T-helper 2 cell treated with Interferon-gamma antibody and Interleukin-4, amounts not matched to agents 5 μg/mL and 100 μg/mL, for 36 hours (primary cell): ENCODE measurements at places on chromosomes 1 and 21.

- H3K4me1 ChIP-seq = no peaks in the 10 kb centered on the region
- no peak for DNase-seq
- peaks cover 2% of the 10 kb centered on the region for H3K27me3 ChIP-seq
Measured at GRCh38 chr1:45230537-45230936, 24.1 kb upstream of the ZSWIM5 start.

DNA sequence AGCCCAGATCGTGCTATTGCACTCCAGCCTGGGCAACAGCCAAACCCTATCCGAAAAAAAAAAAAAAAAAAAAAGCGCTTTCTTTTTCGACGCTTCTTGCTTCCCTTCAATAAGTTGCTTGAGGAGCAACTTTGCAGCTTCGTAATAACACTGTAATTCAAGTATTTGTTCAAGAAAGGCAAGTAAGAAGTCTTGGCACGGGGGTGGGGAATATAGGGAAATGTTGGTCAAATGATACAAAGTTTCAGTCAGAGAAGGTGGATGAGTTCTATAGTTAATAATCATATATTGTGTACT lies 871 bp upstream of the PSMA5 start:
- peaks cover 5% of the 10 kb centered on the region for H3K27me3 ChIP-seq
- H3K4me3 ChIP-seq = peak overlapping the region; percentile 95
- H3K36me3 ChIP-seq = peaks cover 27% of the 10 kb centered on the region
- peak overlapping the region; percentile 98 for H3K27ac ChIP-seq

GRCh38 chr21:14541841-14542490 lies 4.1 kb downstream of the SAMSN1 start:
- H3K4me1 ChIP-seq = peaks cover 46% of the 10 kb centered on the region
- H3K27ac ChIP-seq = peak overlapping the region; percentile 92
- peak overlapping the region; percentile 95 for H3K4me3 ChIP-seq

GRCh38 chr1:9426291-9426711 lies 113.0 kb upstream of the SLC25A33 start:
- peak; percentile 75 for DNase-seq
- no peaks in the 10 kb centered on the region for H3K36me3 ChIP-seq
- peaks cover 46% of the 10 kb centered on the region for H3K4me1 ChIP-seq
- H3K27me3 ChIP-seq = peaks cover 34% of the 10 kb centered on the region

GRCh38 chr1:37473431-37474045 lies 842 bp upstream of the ZC3H12A start:
- DNase-seq = peak; percentile 23
- H3K4me1 ChIP-seq = peaks cover 47% of the 10 kb centered on the region
- H3K27me3 ChIP-seq = no peaks in the 10 kb centered on the region
- H3K27ac ChIP-seq = peak overlapping the region; percentile 60
- peaks cover 35% of the 10 kb centered on the region for H3K36me3 ChIP-seq
- H3K4me3 ChIP-seq = peak overlapping the region; percentile 83

GRCh38 chr1:107695341-107695740 lies 269.6 kb downstream of the VAV3 start:
- no peaks in the 10 kb centered on the region for H3K36me3 ChIP-seq
- H3K4me3 ChIP-seq = no peak overlapping the region
- H3K4me1 ChIP-seq = no peaks in the 10 kb centered on the region
- no peak for DNase-seq

DNA sequence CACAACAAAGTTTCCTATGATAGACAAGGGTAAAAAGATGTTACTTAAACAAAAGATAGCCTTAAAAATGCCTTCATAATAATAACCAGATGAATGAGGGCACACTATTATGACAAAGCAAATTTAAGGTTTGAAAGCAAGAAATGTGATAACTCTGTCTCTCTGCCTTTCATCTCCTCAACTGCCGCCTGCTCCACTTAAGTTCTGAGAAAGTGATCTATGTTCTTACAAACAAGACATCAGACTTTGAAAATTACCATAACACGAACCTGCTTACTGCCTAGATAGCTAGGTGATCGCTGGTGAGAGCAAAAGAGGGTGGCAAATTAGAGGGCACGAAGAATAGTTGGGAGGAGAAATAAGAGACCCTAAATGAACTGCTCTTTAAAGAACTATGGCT lies 13.2 kb downstream of the C21orf91 start:
- H3K4me3 ChIP-seq = no peak overlapping the region
- peaks cover 81% of the 10 kb centered on the region for H3K36me3 ChIP-seq
- no peaks in the 10 kb centered on the region for H3K27me3 ChIP-seq
- DNase-seq = no peak
- peak overlapping the region; percentile 16 for H3K27ac ChIP-seq
- H3K4me1 ChIP-seq = peaks cover 13% of the 10 kb centered on the region

- DNase-seq = no peak
- no peak overlapping the region for H3K27ac ChIP-seq
- no peak overlapping the region for H3K4me3 ChIP-seq
- no peaks in the 10 kb centered on the region for H3K36me3 ChIP-seq
Measured at GRCh38 chr1:232459826-232460225, 170.1 kb downstream of the SIPA1L2 start.

GRCh38 chr1:87812871-87813577 lies 484.3 kb downstream of the LMO4 start:
- no peaks in the 10 kb centered on the region for H3K4me1 ChIP-seq
- no peaks in the 10 kb centered on the region for H3K36me3 ChIP-seq
- DNase-seq = no peak
- no peak overlapping the region for H3K27ac ChIP-seq
- no peaks in the 10 kb centered on the region for H3K27me3 ChIP-seq
- no peak overlapping the region for H3K4me3 ChIP-seq

GRCh38 chr1:198622001-198622400 lies 16.8 kb upstream of the PTPRC start:
- no peaks in the 10 kb centered on the region for H3K27me3 ChIP-seq
- DNase-seq = no peak
- H3K4me1 ChIP-seq = peaks cover 73% of the 10 kb centered on the region
- H3K36me3 ChIP-seq = peaks cover 5% of the 10 kb centered on the region
- H3K4me3 ChIP-seq = peak overlapping the region; percentile 83

- no peak for DNase-seq
- H3K27ac ChIP-seq = no peak overlapping the region
- H3K4me1 ChIP-seq = no peaks in the 10 kb centered on the region
- no peaks in the 10 kb centered on the region for H3K36me3 ChIP-seq
Measured at GRCh38 chr1:219563568-219563967, 49.3 kb downstream of the ZC3H11B start.

DNA sequence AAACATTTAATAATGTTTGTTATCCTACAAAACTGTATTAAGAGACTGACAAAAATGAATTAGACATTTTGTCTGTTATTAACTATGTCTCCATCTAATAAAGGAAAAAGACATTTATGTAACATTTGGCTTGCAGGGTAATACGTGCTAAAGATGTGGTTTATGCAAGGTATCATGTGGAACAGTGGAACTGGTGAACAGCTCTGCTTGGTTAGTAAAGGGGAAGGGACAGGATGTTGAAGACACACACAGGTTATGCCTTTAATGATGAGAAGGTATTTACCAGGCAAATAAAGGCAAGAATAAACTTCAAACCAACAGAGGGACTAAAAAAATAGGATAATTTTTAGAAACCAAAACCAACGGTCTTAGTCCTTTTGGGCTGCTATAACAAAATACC lies 93.1 kb downstream of the UCHL5 start:
- H3K4me3 ChIP-seq = no peak overlapping the region
- DNase-seq = no peak
- no peaks in the 10 kb centered on the region for H3K27me3 ChIP-seq
- no peaks in the 10 kb centered on the region for H3K36me3 ChIP-seq
- no peak overlapping the region for H3K27ac ChIP-seq

- H3K4me3 ChIP-seq = no peak overlapping the region
- peak; percentile 29 for DNase-seq
- peaks cover 20% of the 10 kb centered on the region for H3K27me3 ChIP-seq
- H3K36me3 ChIP-seq = no peaks in the 10 kb centered on the region
- H3K4me1 ChIP-seq = peaks cover 2% of the 10 kb centered on the region
- H3K27ac ChIP-seq = no peak overlapping the region
Measured at GRCh38 chr1:152654110-152654509, 9.1 kb upstream of the LCE2D start.

DNA sequence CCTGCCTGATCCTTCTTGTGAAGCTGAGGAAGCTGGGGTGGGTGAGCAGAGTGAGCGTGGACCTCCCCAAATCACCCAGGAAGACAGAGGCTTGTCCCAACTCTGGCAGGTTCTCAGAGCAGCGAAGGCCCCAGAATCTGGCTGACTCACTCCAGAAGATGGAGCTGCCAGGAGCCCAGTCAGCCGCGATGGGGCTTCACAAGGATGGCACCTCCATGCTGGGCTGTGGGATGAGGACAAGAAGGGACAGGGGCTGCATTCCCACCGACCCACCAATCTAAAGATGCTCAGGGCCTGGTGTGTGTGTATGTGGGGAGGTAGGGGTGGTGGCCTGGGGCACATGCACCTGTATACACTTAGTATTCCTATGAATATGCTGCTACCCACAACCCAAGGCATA lies 52.9 kb downstream of the ATP1A1 start:
- no peak overlapping the region for H3K27ac ChIP-seq
- no peaks in the 10 kb centered on the region for H3K36me3 ChIP-seq

- no peaks in the 10 kb centered on the region for H3K36me3 ChIP-seq
- no peaks in the 10 kb centered on the region for H3K27me3 ChIP-seq
- no peak overlapping the region for H3K4me3 ChIP-seq
- no peak for DNase-seq
- H3K4me1 ChIP-seq = no peaks in the 10 kb centered on the region
Measured at GRCh38 chr21:28142697-28143096, 850.0 kb downstream of the LTN1 start.

DNA sequence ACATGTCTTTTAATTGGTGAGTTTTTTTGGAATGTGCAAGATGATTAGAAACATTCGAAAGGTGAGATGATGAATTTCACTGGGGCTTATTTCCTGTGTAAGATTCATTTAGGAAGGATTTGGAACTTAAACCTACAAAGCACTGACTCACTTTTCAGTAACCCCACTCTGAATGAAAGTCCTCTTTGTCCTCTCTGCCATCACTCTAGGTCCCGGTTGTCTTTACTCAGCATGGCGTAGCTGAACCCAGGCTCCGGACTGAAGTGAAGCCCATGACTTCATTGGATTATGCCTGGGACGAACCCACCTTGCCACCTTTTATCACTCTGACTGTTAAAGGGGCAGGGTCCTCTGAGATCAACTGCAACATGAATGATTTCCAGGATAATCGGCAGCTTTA lies 139.4 kb downstream of the VPS13D start:
- H3K27ac ChIP-seq = no peak overlapping the region
- H3K4me1 ChIP-seq = peaks cover 2% of the 10 kb centered on the region
- no peak for DNase-seq
- no peak overlapping the region for H3K4me3 ChIP-seq
- peaks cover 49% of the 10 kb centered on the region for H3K36me3 ChIP-seq

DNA sequence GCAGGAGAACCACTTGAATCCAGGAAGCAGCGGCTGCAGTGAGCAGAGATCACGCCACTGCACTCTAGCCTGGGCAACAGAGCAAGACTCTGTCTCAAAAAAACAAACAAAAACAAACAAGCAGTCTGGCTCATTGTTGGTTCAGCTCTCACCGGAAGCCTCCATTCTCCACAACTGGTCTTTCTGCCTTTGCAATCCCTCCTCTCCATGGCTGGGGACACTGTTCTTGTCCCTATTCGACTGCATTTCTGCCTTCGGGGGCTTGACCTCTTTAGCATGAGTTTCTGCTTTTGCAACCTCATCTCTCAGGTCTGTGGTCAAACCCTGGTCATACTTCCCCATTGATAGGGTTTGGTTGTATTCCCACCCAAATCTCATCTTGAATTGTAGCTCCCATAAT lies 216.3 kb upstream of the NR5A2 start:
- no peak overlapping the region for H3K4me3 ChIP-seq
- H3K4me1 ChIP-seq = no peaks in the 10 kb centered on the region
- no peaks in the 10 kb centered on the region for H3K27me3 ChIP-seq

- peaks cover 27% of the 10 kb centered on the region for H3K36me3 ChIP-seq
- no peak for DNase-seq
- H3K4me3 ChIP-seq = peak overlapping the region; percentile 93
- peaks cover 25% of the 10 kb centered on the region for H3K4me1 ChIP-seq
- H3K27me3 ChIP-seq = no peaks in the 10 kb centered on the region
Measured at GRCh38 chr1:36224537-36225282, 467 bp downstream of the THRAP3 start.

DNA sequence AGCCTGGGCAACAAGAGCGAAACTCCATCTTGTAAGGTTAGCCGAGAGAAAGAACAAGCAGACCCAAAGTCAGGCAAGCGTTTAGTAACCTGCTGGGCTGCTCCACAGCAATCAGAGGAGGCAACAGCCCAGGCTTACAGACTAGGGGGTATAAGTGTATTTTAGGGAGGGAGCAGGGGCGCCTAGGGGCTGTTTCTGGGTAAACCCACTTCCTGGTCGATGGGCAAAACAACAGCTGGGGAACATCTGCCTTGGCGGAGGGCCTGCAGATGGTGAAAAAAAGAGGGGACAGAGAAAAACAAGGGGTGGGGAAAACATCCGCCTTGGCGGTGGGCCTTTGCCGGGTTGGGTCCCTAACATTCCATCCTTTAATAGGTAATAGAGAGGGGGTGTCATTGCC lies 5.2 kb downstream of the TAS1R1 start:
- no peak overlapping the region for H3K4me3 ChIP-seq
- no peaks in the 10 kb centered on the region for H3K36me3 ChIP-seq
- H3K27me3 ChIP-seq = no peaks in the 10 kb centered on the region
- H3K4me1 ChIP-seq = no peaks in the 10 kb centered on the region

DNA sequence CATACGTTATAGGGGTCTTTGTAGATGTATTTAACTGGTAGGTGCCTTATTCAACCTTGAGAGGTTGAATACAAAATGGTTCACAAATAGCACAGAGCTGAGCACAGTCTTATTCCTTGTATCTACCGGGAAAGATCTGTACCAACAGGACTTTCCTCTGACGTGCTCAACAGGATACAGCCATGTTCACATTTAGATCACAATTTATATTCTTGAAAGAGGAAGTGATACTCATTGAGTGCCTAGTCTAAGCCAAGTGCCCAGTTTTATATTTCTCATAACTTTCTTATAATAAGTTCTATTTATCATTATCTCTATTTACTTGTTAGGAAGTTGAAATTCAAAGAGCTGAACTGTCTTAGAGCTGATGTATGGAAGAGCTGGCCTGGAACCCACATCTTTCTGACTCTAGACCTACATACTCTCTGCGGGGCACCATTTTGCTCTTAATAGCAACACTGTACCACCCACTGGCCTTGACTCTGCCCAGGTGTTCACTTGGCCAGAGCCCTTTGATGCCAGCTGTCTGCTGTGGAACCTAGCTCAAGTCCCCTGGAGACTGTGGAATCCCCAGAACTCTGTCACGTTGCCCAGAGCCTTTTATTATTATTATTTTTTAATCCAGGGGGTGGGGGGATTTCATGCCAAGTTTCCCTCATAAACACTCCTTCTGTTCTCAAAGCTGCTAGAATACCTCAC lies 156.2 kb downstream of the TPR start:
- H3K4me1 ChIP-seq = peaks cover 3% of the 10 kb centered on the region
- peaks cover 7% of the 10 kb centered on the region for H3K27me3 ChIP-seq
- no peak for DNase-seq
- H3K36me3 ChIP-seq = no peaks in the 10 kb centered on the region
- no peak overlapping the region for H3K27ac ChIP-seq
